Activated CD8-positive, alpha-beta memory T cell treated with anti-CD3 and anti-CD28 coated beads, Interleukin-2, amount 10 ng/mL, durations not matched to agents 7 days and 5 days (primary cell): ENCODE measurements at places on chromosomes 7 and 10. TPM values are rescaled to one million over a fixed set of nuclear protein-coding genes. Genes with fewer than 3 reads are reported as not detected.

DNA sequence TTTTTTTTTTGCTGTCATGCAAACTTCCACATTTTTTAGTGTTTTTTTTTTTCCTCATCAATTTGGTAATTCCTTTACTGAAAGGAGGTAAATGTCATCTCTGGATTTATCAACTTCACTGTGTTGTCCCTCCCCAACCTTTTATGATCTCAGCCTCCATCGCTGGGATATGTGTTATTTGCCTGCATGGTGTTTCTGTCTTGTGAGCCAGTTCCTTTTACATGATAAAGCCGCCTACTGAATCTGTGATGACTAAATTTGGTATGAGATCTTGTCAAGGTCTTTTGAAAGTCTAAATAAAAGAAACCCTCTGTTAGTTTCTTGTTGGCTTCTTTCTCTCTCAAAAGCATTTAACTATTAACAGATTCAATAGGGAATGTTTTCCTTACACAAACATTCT lies 39.3 kb downstream of the TAS2R41 start:
- H3K4me1 ChIP-seq = no peaks in the 10 kb centered on the region
- H3K27ac ChIP-seq = no peak overlapping the region
- H3K27me3 ChIP-seq = peaks cover 7% of the 10 kb centered on the region
- H3K36me3 ChIP-seq = no peaks in the 10 kb centered on the region
- H3K4me3 ChIP-seq = no peak overlapping the region
- no peak for DNase-seq

- H3K4me3 ChIP-seq = peak overlapping the region; percentile 73
- no peak overlapping the region for H3K27ac ChIP-seq
- peak; percentile 62 for DNase-seq
- peaks cover 12% of the 10 kb centered on the region for H3K4me1 ChIP-seq
Observed at GRCh38 chr10:28668363-28669226, 8.7 kb upstream of the BAMBI start.

GRCh38 chr7:131774419-131775220 lies 218.2 kb upstream of the PODXL start:
- H3K4me1 ChIP-seq = no peaks in the 10 kb centered on the region
- no peak for DNase-seq
- no peak overlapping the region for H3K4me3 ChIP-seq
- peaks cover 9% of the 10 kb centered on the region for H3K27me3 ChIP-seq
- no peak overlapping the region for H3K27ac ChIP-seq
- H3K36me3 ChIP-seq = no peaks in the 10 kb centered on the region

- H3K4me3 ChIP-seq = no peak overlapping the region
- H3K4me1 ChIP-seq = no peaks in the 10 kb centered on the region
- H3K27ac ChIP-seq = no peak overlapping the region
- no peaks in the 10 kb centered on the region for H3K27me3 ChIP-seq
- H3K36me3 ChIP-seq = no peaks in the 10 kb centered on the region
Observed at GRCh38 chr10:34941471-34942357, 126.6 kb upstream of the PARD3 start.

- no peak for DNase-seq
- H3K4me1 ChIP-seq = no peaks in the 10 kb centered on the region
- H3K4me3 ChIP-seq = no peak overlapping the region
- H3K27me3 ChIP-seq = no peaks in the 10 kb centered on the region
Observed at GRCh38 chr7:71165708-71166107, 33.8 kb downstream of the GALNT17 start.

- peaks cover 5% of the 10 kb centered on the region for H3K27me3 ChIP-seq
- H3K36me3 ChIP-seq = peaks cover 2% of the 10 kb centered on the region
- DNase-seq = no peak
Observed at GRCh38 chr10:8453587-8453986, 399.1 kb downstream of the GATA3 start.

DNA sequence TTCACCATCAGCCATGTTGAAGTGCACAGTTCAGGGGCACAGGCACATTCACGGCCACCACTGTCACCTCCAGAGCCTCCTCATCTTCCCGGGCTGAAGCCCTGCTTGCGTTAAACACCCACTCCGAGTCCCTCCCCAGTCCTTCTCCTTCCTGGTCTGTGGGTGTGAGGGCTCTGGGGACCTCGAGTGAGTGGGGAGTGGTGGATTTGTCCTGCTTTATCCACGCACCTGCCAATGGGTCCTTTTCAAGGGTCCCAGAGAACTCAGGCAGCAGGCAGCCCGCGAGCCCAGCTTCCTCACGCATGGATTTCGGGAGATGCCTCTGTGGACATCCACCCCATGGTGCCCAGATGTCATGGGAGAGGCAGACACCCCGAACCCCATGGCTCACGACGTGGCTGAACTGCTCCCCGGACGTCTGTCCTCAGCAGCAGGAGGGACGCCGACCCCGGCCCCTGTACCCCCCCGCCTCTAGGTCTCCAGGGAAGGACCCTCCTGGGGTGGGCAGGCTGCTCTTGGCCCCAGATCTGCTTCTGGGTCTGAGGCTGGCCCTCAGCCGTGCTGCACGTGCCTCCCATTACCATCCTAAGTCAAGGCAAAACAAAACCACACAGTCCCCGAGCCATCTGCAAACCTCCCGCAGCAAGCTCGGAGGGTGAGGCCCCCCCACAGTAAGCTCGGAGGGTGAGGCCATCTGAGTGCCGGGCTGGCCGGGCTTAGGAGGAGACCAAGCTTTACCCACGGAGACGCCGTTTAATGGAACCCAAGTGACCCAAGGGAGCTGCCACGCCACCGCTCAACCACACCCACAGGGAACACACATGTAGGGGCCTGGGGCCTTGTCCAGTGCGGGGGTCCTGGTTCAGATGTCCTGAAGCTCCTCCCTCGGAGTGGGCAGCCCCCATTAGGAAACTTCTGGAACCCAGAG lies 9.0 kb downstream of the CYP2W1 start:
- no peaks in the 10 kb centered on the region for H3K36me3 ChIP-seq
- H3K4me1 ChIP-seq = peaks cover 6% of the 10 kb centered on the region
- no peak for DNase-seq
- no peaks in the 10 kb centered on the region for H3K27me3 ChIP-seq

- H3K27ac ChIP-seq = no peak overlapping the region
- no peaks in the 10 kb centered on the region for H3K4me1 ChIP-seq
- H3K4me3 ChIP-seq = no peak overlapping the region
- no peak for DNase-seq
- no peaks in the 10 kb centered on the region for H3K36me3 ChIP-seq
- no peaks in the 10 kb centered on the region for H3K27me3 ChIP-seq
Observed at GRCh38 chr7:81648716-81649115, 121.1 kb downstream of the HGF start.

- no peak for DNase-seq
- H3K27me3 ChIP-seq = no peaks in the 10 kb centered on the region
- H3K4me1 ChIP-seq = no peaks in the 10 kb centered on the region
- H3K4me3 ChIP-seq = no peak overlapping the region
Observed at GRCh38 chr7:81005254-81005653, 86.4 kb upstream of the SEMA3C start.

DNA sequence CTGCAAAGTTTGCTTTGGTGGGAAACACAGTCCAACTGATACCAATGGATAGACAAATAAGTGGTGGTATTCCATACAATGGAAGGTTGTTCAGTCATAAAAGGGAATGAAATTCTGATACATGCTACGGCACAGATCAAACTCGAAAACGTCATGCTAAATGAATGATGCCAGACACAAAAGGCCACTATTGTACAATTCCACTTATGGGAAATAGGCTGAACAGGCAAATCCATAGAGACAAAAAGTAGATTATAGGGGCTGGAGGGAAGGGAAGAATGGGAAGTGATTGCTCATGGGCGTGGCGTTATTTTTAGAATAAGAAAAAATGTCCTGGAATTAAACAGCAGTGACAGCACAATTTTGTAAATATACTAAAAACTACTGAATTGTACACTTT lies 66.0 kb upstream of the FOXK1 start:
- H3K36me3 ChIP-seq = no peaks in the 10 kb centered on the region
- no peak for DNase-seq
- H3K4me3 ChIP-seq = no peak overlapping the region
- no peak overlapping the region for H3K27ac ChIP-seq
- peaks cover 8% of the 10 kb centered on the region for H3K4me1 ChIP-seq

GRCh38 chr7:123727071-123727837 lies 21.5 kb downstream of the WASL start:
- no peaks in the 10 kb centered on the region for H3K27me3 ChIP-seq
- H3K4me3 ChIP-seq = no peak overlapping the region
- peaks cover 30% of the 10 kb centered on the region for H3K36me3 ChIP-seq
- H3K4me1 ChIP-seq = peaks cover 39% of the 10 kb centered on the region
- no peak overlapping the region for H3K27ac ChIP-seq
- no peak for DNase-seq

GRCh38 chr7:51255536-51256208 lies 60.9 kb downstream of the COBL start:
- no peak overlapping the region for H3K27ac ChIP-seq
- H3K36me3 ChIP-seq = no peaks in the 10 kb centered on the region
- no peaks in the 10 kb centered on the region for H3K27me3 ChIP-seq
- H3K4me3 ChIP-seq = no peak overlapping the region
- H3K4me1 ChIP-seq = no peaks in the 10 kb centered on the region

GRCh38 chr10:62653254-62653653 lies 151.3 kb upstream of the ADO start:
- DNase-seq = no peak
- no peak overlapping the region for H3K4me3 ChIP-seq
- H3K4me1 ChIP-seq = peaks cover 12% of the 10 kb centered on the region
- no peak overlapping the region for H3K27ac ChIP-seq
- peaks cover 5% of the 10 kb centered on the region for H3K27me3 ChIP-seq
- H3K36me3 ChIP-seq = peaks cover 2% of the 10 kb centered on the region

- H3K36me3 ChIP-seq = no peaks in the 10 kb centered on the region
- DNase-seq = no peak
- no peak overlapping the region for H3K27ac ChIP-seq
- peaks cover 15% of the 10 kb centered on the region for H3K27me3 ChIP-seq
Observed at GRCh38 chr10:118497227-118497626, 98.2 kb downstream of the PRLHR start.

- no peaks in the 10 kb centered on the region for H3K27me3 ChIP-seq
- DNase-seq = no peak
- no peak overlapping the region for H3K27ac ChIP-seq
- no peaks in the 10 kb centered on the region for H3K36me3 ChIP-seq
Observed at GRCh38 chr10:93334901-93335327, 147.2 kb downstream of the MYOF start.

GRCh38 chr10:101295261-101295660 lies 58.7 kb upstream of the BTRC start:
- DNase-seq = no peak
- H3K27me3 ChIP-seq = peaks cover 74% of the 10 kb centered on the region
- H3K36me3 ChIP-seq = no peaks in the 10 kb centered on the region

DNA sequence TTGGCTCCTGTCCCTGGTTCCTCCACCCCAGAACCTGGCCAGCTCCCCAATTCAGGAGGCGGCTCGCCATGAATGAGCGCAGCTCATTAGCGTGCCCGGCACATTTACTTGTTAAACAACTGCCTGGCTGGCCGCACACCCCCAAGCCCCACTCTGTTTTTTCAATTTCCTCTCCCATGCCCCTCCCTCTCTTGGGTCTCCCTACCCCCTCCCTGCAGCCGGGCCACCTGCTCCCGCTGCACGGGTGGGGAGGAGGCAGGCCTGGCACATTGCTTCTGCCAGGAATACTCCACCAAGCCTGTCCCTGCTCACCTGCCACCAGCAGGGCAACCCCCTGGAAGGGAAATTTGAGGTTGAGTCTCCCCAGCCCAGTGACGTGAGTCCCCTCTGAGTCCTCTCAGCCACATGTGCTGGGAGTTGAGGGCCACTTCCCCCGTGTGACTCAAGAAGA lies 2.5 kb upstream of the SLIT1 start:
- DNase-seq = no peak
- H3K27me3 ChIP-seq = peaks cover 71% of the 10 kb centered on the region
- H3K27ac ChIP-seq = no peak overlapping the region
- peaks cover 10% of the 10 kb centered on the region for H3K4me1 ChIP-seq
- H3K4me3 ChIP-seq = no peak overlapping the region
- H3K36me3 ChIP-seq = no peaks in the 10 kb centered on the region

DNA sequence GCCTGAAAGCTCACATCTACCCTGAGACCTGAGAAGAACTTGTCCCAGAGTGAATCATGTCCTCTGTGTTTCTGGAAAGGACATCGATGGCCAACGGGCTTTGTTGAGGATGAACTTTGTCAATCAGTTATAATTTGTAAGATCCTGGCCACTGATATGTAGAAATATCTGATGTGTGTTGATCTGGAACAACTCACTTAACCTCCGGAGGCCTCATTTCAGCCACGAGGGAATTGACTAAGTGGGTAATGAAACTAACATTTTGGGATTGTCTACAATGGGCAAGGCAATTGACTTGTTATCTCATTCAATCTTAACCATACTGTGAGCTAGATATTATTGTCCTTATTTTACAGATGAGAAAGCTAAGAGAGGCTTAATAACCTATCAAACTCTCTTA lies 468.1 kb upstream of the NRP1 start:
- no peaks in the 10 kb centered on the region for H3K27me3 ChIP-seq
- no peak overlapping the region for H3K4me3 ChIP-seq
- H3K27ac ChIP-seq = no peak overlapping the region
- no peaks in the 10 kb centered on the region for H3K36me3 ChIP-seq

DNA sequence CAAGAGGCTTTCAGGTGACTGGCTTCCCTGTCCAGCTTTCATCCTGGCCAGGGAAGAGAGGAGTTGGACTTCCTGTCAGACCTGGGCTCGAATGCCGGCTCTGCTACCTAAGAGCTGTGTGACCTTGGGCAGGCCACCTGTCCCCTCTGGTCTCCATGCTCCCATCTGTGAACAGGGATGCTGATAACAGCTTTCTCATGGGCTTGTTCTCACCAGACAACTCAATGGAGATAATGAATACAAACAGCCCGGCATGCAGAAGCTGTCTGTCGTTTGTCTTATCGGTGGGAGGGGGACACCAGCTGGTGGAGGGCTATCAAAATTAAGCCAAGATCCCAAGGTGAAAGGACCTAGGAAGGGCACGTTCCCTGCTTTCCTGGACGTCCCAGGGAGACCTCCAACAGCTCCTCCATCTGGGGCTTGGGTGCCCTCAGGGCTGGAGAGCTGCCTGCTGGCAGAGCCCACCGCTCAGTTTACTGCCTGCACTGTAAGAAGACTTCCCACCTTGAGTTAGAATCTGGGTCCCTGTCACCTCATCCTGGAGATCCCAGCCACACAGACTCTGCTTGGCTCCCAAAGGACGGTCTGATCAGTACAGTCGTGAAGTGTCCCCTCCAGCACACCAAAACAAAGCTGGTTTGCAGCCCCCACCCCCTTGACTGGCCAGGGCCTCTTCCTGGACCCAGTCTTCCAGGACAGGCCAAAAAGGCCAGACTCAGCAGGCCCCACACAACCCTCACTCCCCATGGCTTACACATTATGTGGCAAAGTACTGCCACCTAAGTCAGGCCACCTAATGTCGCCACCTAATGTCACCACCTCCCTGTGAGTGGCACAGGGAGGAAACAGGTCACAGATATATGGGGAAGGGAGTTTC lies 40.9 kb downstream of the PPIF start:
- H3K36me3 ChIP-seq = no peaks in the 10 kb centered on the region
- H3K4me3 ChIP-seq = no peak overlapping the region
- peak; percentile 21 for DNase-seq
- H3K27me3 ChIP-seq = no peaks in the 10 kb centered on the region
- H3K4me1 ChIP-seq = no peaks in the 10 kb centered on the region

SPDYE5 gene
- 0.15 TPM for total RNA-seq

FXYD4 gene
- total RNA-seq = not detected

IFIT1B gene
- total RNA-seq = not detected

ANXA8 gene
- 0.23 TPM for total RNA-seq

INPP5F gene
- 32.0 TPM for total RNA-seq

ZNF107 gene
- 25.6 TPM for total RNA-seq

GCC1 gene
- total RNA-seq = 22.3 TPM

PARG gene
- 31.6 TPM for total RNA-seq

OR13A1 gene
- not detected for total RNA-seq

SYNPO2L gene
- 0.06 TPM for total RNA-seq

AQP1 gene
- total RNA-seq = not detected
